ENCODE measurements at places on chromosomes 13 and 19.

- DNase-seq = no peak
Measured at GRCh38 chr13:95160112-95160906, 140.9 kb downstream of the ABCC4 start.

GRCh38 chr13:92221916-92222315, 823.5 kb downstream of the GPC5 start:
- no peak for DNase-seq

DNA sequence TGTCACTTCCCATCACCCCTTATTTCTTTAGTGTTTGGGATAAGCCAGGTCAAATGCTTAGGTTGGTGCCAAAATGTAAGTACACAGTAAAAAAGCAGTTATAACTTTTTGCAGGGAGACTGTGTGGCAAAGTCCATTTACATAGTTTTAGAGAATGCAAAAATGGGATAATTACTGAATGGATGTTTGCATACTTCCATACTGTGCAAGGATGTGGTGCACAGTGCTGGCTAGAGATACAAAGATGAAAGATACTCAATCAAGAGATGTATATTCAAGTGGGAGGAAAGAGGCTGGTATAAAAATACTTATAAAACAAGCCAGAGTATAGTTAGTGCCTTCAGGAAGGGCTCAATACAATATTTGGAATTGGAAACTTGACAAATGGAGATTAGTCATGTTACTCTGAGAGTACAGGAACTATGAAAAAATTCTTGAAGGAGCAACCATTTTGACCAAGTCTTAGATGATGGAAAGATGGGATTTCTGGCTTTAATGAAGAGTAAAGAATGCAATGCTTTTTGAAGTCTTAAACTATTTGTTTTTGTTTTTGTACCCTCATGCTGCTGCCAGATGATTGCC, 8.0 kb downstream of the PDS5B start:
- no peak for DNase-seq

- DNase-seq = no peak
Measured at GRCh38 chr19:17580470-17581144, 25.2 kb downstream of the COLGALT1 start.

DNA sequence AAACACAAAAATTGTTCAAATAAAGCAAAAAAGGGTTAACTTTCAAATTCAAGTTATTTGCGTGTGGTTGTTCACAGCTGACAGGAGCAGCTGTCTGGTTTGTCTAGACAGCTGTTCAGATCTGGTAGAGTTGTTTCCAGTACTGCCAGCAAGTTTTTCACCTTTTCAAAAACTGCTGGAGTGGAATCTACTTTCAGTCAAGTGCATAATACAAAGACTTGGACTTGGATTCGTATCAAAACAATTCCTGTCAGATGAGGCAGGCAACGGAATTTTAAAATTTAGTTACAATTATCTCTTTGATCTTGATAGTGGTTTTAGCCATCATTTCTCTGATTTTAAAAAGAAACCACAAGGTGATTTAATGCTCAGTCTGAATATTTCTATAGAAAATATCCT, 51.7 kb upstream of the EEF1AKMT1 start:
- DNase-seq = peak; percentile 43

DNA sequence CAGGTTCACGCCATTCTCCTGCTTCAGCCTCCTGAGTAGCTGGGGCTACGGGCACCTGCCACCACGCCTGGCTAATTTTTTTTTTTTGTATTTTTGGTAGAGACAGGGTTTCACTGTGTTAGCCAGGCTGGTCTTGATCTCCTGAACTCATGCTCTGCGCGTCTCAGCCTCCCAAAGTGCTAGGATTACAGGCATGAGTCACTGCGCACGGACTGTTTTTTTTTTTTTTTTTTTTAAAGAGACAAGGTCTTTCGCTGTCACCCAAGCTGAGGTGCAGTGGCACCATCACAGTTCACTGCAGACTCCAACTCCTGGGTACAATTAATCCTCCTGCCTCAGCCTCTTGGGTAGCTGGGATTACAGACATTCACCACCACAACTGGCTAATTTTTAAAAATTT, 8.2 kb upstream of the ADAMTS10 start:
- no peak for DNase-seq

GRCh38 chr13:51844862-51845573, at the start of gene TMEM272:
TSS of gene TMEM272 (minus strand) at chr13:51845177. CDS start at chr13:51838530, 6,647 bp downstream.
- no peak for DNase-seq

GRCh38 chr13:25674371-25674770, 302.6 kb downstream of the ATP8A2 start:
- DNase-seq = no peak
